ENCODE measurements at places on chromosomes 2 and 18. TPM values are rescaled to one million over a fixed set of nuclear protein-coding genes. Genes with fewer than 3 reads are reported as not detected.

Gene SCN2A
- total RNA-seq = 0.06 TPM

DNA sequence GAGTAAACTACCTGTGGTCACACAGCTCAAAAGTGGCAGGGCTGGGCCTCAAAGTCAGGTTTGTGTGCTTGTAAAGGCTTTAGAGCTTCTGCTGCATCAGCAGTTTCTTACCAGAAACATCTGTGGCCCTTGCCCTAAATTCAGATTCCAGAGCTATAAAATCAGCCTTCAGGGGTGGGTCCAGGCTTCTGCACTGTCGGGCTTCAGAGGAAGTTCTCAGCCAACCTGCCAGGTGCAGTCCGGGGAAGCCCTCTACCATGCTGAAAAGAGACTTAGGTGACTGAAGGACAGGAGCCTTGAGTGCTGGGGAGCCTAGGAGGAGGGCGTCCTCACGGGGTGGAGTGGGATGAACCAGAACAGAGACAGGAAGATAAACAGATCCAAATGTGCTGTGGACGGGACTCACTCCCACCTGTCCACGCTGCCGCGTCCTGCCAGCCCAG lies 69.9 kb upstream of the HS6ST1 start:
- no peak overlapping the region for H3K4me3 ChIP-seq
- DNase-seq = peak; percentile 11
- H3K27me3 ChIP-seq = peaks cover 7% of the 10 kb centered on the region
- no peak overlapping the region for H3K27ac ChIP-seq
- H3K36me3 ChIP-seq = no peaks in the 10 kb centered on the region

DNA sequence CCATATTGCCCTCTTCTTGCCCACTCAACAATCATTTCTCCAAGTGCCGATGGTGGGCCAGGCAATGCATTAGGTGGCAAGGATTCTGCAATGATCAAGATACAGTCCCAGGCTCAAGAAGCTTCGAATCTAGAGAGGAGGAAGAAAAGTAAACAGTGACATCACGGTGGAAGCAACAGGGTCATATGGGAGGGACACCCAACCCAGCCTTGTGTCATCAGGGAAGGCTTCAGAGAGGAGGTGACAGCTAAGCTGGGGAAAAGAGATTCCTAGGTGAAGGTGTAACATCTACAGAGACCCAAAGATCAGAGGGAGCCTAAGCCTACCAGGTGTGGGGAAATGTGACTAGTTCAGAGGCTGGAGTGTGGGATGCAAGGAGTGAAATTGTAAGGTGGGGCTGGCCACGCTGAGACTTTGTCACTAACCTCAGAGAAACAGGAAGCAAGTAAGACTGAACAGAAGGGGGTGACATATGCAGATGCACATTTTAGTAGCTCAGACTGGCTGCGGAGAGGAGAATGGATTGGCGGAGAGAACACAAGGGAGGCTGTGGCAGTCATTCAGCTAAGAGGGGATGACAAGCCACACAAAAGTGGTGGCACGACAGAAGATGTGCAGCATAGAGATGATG lies 104.9 kb downstream of the ANKRD44 start:
- peak overlapping the region; percentile 98 for H3K27ac ChIP-seq
- peak; percentile 58 for DNase-seq
- no peaks in the 10 kb centered on the region for H3K27me3 ChIP-seq
- H3K4me3 ChIP-seq = peak overlapping the region; percentile 65

DNA sequence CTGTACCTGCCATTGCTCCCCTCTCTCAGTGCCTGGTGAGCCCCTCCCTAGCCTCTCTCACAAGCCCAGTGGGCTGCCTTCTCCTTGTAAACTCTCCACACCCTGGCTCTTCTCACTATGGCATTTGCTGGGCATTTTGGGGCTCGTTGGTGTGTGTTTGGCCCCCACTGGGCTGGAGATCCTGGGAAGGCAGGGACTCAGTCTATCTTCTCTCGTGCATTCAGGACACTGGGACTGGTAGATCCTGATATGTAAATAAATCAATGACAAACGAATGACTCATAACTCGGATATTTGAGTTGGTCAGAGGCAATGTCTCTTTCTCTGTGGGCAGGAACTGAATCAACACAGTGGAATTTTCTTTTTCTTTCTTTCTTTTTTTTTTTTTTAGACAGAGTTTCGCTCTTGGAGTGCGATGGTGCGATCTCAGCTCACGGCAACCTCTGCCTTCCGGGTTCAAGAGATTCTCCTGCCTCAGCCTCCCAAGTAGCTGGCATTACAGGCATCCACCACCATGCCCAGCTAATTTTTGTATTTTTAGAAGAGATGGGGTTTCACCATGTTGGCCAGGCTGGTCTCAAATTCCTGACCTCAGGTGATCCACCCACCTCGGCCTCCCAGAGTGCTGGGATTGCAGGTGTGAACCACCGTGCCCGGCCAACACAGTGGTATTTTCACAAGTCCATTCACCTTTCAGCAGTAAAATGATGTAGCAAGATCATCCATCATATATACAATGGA lies 144.6 kb upstream of the SPRED2 start:
- H3K36me3 ChIP-seq = no peaks in the 10 kb centered on the region
- H3K27ac ChIP-seq = no peak overlapping the region
- no peak overlapping the region for H3K4me3 ChIP-seq
- no peak for DNase-seq
- peaks cover 27% of the 10 kb centered on the region for H3K27me3 ChIP-seq

Gene VAMP8
- 135 TPM for total RNA-seq

DNA sequence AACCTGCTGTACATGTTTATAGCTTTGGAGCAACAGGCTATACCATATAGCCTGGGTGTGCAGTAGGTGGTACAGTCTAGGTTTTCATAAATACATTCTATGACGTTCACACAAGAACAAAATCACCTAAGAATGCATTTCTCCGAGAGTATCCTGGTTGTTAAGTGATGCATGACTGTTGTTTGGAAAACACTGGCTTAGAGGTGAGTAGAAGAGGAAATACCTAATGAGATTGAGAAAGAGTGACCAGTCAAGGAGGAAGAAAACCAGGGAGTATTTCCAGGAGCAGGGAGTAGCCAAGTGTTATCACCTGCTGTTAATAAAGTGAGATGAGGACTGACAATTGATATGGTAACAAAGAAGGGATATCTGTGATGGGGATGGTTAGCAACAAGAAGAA lies 2.9 kb upstream of the ZNF892 start:
- H3K36me3 ChIP-seq = peaks cover 11% of the 10 kb centered on the region
- no peaks in the 10 kb centered on the region for H3K27me3 ChIP-seq
- DNase-seq = no peak
- H3K4me3 ChIP-seq = no peak overlapping the region
- H3K4me1 ChIP-seq = peaks cover 5% of the 10 kb centered on the region

DNA sequence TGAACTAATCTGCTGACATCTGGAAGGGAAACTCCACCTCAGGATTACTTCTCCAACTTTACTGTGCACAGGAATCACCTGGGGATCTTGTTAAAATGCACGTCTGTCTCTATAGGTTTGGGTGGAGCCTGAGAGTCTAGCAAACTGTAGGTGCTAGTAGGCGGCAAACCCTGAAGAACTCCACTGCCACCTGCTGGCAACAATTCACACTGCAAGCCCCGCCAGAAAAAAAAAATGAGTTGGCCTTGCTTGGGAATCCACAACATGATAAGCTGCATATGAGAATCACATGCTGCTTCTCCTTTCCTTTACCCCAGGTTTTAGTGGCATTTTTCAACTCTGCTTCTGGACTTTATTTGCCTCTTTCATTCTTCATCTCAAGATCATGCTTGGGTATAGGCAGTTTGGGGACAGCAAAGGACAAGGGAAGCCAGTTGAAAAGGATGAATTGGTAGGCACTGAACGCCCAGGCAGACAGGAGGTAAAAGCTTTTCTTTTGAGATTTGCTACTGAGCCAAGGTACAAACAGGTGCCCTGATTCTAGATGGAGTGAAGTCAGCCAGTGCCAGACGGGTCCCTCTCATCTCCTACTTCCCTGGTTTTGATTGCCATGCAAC lies 88.8 kb downstream of the VIT start:
- peak; percentile 74 for DNase-seq
- H3K27me3 ChIP-seq = peaks cover 25% of the 10 kb centered on the region
- H3K27ac ChIP-seq = no peak overlapping the region
- H3K4me1 ChIP-seq = peaks cover 11% of the 10 kb centered on the region
- H3K4me3 ChIP-seq = no peak overlapping the region
- H3K36me3 ChIP-seq = no peaks in the 10 kb centered on the region

Data from activated naive CD8-positive, alpha-beta T cell treated with anti-CD3 and anti-CD28 coated beads, Interleukin-2, amount 10 ng/mL, durations not matched to agents 7 days and 5 days (primary cell).